ENCODE measurements at places on chromosomes 5 and 9. TPM values are rescaled to one million over a fixed set of nuclear protein-coding genes. Genes with fewer than 3 reads are reported as not detected.

DNA sequence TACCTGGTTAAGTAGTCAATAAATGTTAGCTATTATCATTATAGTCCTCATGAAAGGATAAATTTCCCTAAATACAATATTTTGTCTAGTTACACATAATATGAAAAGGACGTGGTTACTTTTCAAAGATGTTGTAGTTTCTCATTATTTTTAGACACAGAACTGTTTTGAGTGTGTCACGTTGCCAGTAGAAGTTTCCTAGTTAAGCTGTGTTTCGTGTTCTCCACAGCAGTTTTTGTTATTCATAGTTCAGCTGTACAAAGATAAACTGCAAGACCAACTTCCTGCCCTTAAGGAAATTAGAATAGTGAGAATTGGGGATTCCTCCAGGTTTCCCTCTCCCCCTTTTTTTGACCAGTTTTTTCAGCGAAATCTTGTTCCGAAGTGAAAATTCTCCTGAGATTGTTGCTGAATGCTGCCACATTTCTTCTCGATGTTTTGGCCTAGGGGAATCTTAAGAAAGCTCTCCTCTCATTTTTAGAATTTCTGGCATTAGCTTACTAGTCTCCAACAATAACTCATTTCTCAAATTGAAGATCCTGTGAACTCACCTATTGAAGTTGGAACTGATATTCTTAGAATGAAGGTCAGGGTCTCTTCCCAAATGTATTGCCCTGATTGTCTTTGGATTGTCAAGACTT is 176.1 kb downstream of the PAM start:
- no peak for DNase-seq

DNA sequence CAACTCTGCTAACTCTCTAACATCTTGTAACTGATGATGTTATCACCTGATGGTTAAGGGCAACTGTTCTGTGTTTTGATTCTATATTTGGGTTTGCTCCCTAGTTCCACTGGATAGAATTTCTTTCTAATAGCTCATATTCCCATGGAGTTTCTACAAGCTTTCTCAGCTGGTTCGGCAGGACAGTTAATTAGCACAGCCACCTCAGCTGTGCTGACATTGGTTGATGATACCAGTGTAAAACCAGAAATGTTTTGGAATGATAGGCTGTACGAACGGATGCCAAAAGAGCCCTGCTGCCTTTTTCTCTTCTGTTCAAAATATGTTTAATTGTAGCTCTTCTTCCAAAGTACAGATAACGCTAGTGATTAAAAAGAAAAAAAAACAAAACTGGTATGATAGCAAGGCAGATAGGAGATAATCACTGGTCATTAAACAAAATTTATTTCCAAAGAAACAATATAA is 440.5 kb upstream of the ZNF608 start:
- no peak for DNase-seq

SLC25A2 gene
- 0.17 TPM for polyA plus RNA-seq

TMEM174 gene
- polyA plus RNA-seq, result not detected

CSF2 gene
- 0.18 TPM for polyA plus RNA-seq

GRCh38 chr5:73284985-73285384 is 112.0 kb downstream of the TMEM174 start:
- DNase-seq, result no peak

- DNase-seq, result no peak
Measured at GRCh38 chr9:93996863-93997262, 41.7 kb upstream of the BARX1 start.

DNA sequence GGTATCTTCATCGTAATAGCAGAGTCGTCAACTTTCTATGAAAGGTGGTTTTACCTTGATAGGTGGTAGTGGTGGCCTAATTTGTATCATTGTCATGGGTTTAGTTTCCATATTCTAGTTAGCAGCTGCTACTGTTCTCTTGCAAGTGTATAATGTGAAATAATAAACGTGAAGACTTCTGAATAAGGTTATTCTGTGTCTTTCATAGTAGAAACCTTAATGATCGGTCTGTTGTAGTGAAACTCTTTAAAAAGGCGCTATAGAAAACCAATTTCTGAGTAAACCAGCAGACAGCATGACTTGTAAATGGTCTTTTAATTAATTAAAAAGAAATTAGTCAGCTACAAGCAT is 1.6 kb downstream of the SET start:
- no peak for DNase-seq

DNA sequence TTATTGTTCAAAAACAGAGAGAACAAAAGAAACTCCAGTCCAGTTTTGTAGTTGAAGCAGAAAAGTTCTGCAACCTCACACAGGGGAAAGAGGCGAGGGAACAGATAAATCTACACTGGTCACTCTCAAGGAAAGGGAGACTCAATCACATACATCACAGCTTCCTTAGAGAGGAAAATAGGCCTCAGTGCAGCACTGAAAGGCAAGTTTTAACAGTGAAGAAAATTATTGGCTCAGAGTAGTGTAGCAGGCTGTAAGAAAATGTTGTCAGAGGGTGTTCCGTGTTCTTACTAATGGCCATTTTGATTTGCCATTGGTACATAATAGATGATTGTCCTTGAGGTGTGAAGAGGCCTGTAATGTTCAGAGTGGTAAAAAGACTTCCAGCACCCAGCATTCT is 530.0 kb upstream of the CDH6 start:
- no peak for DNase-seq

GRCh38 chr5:67746103-67746502 is 469.5 kb upstream of the PIK3R1 start:
- DNase-seq, result no peak

- DNase-seq, result no peak
Measured at GRCh38 chr5:60297658-60298057, 402.3 kb downstream of the DEPDC1B start.

HAPLN1 gene
- polyA plus RNA-seq, result 3.2 TPM

SLIT3 gene
- polyA plus RNA-seq, result 42.9 TPM

- no peak for DNase-seq
Measured at GRCh38 chr9:6198251-6198650, 17.4 kb upstream of the IL33 start.

TMEM215 gene
- polyA plus RNA-seq, result not detected

ZBTB34 gene
- 24.2 TPM for polyA plus RNA-seq

GRCh38 chr5:129019401-129019908 is 54.2 kb downstream of the SLC27A6 start:
- DNase-seq, result no peak

GRCh38 chr9:71681708-71682272 is 86.5 kb downstream of the CEMIP2 start:
- DNase-seq, result no peak

PITX1 gene
- 1.4 TPM for polyA plus RNA-seq

- no peak for DNase-seq
Measured at GRCh38 chr5:14218480-14218879, 75.3 kb downstream of the TRIO start.

GAS1 gene
- polyA plus RNA-seq, result 22.2 TPM

- DNase-seq, result no peak
Measured at GRCh38 chr5:103572454-103572853, 9.9 kb upstream of the NUDT12 start.

SLC12A7 gene
- 23.0 TPM for polyA plus RNA-seq

TEX48 gene
- polyA plus RNA-seq, result not detected

GRCh38 chr5:169656125-169656901 is 19.2 kb downstream of the DOCK2 start:
- no peak for DNase-seq

GRCh38 chr9:93660352-93661046 is 84.1 kb downstream of the PHF2 start:
- DNase-seq, result no peak

DNA sequence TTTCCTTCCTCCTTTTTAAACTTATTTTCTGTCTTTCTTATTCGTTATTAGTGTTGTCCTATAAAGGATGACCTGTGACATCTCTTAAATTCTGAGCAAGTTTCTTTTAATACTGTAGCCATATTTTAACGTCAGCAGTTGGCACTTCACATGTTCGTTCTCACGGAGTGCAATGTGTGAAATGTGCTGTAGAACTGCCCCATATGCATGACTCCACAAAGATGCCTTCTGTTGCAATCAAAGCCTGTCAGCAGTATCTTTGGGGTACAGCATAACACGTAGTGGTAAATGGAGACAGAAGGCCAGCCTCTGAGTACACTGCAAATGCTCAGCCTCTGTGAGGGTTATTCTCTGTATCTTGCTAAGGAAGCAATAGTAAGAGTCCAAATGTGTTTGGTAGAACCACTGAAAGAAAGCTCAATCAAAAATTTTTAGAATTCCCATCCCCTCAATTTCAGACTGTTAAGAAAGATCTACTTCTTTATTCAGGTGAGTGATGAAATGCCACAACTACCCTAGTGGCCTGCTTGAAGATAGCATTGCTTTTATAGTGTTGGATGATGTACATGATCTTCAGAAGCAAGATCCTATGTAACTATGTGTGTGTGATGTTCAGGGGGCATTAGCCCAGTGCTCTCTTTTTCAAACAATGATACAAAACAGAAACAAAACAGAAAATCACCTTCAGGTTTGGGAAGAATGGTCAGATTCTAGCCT is 277.7 kb downstream of the TMEM167A start:
- DNase-seq, result no peak

GRCh38 chr9:85020791-85021190 is 351.3 kb downstream of the NTRK2 start:
- DNase-seq, result no peak

ATP10B gene
- polyA plus RNA-seq, result 0.19 TPM

- DNase-seq, result no peak
Measured at GRCh38 chr9:112366591-112366990, 13.3 kb upstream of the HSDL2 start.

DNA sequence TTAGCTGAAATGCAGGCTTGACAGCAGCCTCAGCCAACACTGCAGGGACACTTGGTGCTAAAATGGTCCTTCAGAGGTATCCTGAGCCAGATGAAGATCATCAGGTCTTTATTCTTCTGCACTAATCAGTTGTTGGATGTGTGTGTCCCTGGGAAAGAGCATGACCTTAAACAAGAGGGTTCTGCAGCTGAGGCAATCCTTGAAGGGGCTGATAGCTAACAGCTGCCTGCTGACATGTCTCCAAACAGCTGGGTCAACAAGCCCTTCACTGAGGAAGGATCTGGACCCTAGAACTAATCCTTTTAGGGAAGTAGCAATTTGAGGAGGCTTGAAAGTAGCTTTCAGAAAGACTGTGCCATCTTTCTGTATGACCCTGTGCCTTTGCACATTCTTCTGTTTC is 376.3 kb upstream of the ACTBL2 start:
- peak; percentile 62 for DNase-seq

IL9 gene
- not detected for polyA plus RNA-seq

DNA sequence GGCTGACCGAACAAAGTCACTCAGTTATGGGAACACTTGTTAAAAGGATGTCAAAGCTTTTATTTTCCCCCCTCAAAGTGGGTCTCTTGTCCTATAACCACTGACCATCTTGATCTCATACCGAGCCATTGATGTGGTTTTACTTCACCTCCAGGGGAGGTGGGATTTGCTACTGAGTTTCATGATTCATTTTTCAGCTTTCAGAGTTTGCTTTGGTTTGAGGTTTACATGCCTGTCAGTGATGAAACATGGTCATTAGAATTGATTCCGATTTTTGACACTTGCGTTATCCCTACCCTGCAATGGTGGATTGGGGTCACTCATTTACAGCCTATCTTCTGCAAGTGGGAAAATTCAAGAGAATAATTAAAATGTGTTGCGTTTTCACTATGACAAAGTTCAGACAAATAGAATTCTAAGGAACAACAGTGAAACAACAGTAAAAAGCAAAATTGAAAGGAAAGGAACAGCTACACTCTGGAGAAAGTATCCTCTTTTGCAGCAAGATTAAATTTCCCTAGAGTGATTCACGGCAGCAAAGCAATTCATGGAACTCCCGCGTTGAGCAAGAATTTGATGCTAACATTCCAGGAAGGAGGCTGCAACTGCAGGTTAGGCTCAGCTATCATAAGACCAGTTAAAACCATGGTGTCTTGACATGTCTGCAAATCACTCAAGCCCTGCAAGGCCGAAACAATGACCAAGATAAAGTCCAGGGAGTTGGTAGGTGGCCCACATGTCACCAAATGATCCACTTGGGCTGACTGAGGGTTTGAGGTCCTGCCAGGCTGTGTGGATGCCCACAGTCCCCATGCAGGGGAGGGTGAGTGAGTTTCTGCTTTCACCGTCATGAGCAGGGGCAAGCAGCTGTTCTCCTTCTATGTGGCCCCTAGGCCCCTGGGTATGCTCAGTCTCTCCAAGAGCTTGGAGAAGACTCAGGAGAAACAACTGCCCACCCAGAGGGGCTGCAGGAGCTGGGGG is 9.4 kb downstream of the GADD45G start:
- DNase-seq, result no peak

DNA sequence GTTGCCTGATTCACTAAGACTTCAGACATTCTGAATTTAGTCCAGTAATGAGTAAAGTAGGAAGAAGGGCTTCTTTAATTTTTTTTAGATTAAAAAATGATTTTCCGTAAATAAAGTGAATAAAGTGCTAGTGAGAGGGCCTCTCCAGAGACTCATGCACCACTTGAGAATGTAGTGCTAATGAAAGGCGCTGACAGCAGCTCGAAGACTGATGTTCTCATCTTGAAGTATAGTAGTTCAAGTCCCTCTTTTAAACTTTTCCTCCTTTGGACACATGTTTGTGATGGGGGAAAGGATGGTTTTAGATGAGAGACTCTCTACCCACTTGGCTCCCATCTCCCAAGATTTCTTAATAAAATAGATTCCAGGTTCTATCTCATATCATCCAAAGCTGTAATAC is 48.5 kb downstream of the G3BP1 start:
- no peak for DNase-seq

- DNase-seq, result no peak
Measured at GRCh38 chr5:72702881-72703434, 113.5 kb upstream of the TNPO1 start.

GRCh38 chr9:89154651-89155336 is 23.8 kb downstream of the SHC3 start:
- no peak for DNase-seq

Measured in right lung (tissue), 10 donors.